Peyer's patch (tissue), 4 donors: ENCODE measurements at places on chromosomes 1 and 21. TPM values are rescaled to one million over a fixed set of nuclear protein-coding genes. Genes with fewer than 3 reads are reported as not detected.

DNA sequence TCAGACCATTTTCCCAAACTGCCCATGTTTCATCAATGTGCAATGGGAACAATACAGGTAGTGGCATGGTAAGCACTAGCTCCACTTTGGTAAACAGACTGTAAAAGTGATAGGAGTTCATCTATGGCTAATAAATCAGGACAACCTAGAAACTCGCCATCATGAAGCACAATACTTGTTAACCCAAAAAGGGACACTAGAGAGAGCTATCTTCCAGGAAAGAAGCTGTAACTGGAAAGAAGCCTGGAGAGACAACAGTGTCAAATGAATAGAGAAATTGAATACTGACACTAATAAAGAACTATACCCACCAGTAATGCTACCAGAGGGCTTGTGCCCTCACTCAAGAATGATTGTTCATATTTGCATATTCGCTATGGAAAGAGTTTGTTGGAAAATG lies 164.7 kb upstream of the RGS18 start:
- no peak for DNase-seq

- no peak for DNase-seq
Observed at GRCh38 chr1:201766131-201766866, 62.7 kb upstream of the IPO9 start.

GRCh38 chr1:230086151-230086550 lies 19.1 kb downstream of the GALNT2 start:
- no peak for DNase-seq

- no peak for DNase-seq
Observed at GRCh38 chr21:34305605-34306604, 57.9 kb upstream of the KCNE2 start.

- DNase-seq = no peak
Observed at GRCh38 chr1:47612819-47613218, 175.0 kb downstream of the FOXD2 start.

DNA sequence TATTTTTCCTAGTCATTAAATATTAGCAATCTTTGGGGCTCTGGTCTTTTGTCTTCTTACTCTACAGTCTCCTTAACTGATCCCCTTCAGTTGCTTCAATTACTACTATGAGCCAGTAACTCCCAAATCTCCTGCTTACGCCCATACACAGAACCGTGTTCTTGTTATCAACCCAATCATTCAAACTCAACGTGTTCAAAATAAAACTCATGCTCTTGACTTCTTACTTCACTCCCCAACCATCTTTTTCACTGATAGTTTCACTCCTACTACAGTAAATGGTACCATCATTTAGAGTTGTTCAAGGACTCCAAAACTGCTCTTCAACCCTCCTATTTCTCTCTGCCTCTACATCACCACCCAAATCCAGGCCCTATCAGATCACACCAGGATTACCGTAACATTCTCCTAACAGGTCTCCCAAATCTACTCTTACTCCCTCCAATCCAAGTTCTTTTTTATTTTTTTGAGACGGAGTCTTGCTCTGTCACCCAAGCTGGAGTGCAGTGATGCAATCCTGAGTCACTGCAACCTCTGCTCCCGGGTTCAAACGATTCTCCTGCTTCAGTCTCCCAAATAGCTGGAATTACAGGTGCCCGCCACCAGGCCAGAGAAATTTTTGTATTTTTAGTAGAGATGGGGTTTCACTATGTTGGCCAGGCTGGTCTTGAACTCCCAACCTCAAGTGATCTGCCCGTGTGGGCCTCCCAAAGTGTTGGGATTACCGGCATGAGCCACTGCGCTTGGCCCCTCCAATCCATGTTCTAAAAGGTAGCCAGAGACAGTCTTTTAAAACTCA lies 3.0 kb downstream of the YARS1 start:
- no peak for DNase-seq

Gene F3
- 142 TPM for total RNA-seq

DNA sequence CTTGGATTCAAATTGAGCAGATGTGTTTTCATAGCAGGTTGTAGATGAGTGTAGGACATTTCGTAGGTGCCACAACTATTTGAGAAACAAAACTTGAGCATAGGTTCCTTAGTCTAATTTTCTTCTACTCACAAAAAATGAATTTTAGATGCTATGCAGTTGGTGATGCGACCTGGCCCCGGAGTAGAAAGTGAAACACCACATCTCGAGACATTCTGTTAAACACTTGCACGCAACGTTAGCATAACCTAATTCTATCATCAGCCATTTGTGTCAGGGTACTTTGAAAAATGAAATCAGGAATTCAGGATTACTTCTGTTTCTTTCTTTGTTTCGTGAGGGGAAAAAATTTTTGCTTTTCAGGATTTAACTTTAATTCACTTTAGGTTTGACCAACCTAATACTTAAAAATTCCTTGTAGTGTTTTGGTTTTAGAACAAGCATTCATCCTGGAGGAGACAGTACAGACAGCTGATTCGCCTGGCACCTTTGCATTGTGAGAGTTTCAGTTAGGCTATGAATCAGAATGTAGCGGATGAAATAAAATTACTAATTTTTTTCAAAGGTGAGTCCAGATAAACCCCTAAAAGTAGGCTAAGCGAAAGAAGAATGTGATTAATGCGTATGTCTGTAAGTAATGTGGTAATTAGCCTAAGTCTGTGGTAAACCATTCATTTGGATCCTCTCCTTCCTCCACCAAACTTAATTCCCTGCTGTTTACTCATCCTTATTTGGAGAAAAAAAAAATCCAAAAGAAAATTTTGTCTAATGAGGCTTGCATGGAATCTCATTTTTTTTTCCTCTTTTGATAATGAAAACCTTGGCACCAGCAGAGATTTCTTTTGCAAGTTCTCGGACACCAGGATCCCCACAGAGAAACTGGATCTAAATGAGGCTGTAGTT lies 44.9 kb downstream of the MAP3K21 start:
- DNase-seq = no peak

Gene KCNQ4
- 2.5 TPM for total RNA-seq

GRCh38 chr1:48875552-48876329 lies 99.0 kb upstream of the BEND5 start:
- no peak for DNase-seq

GRCh38 chr1:21663248-21663950 lies 5.8 kb downstream of the RAP1GAP start:
- peak; percentile 40 for DNase-seq

DNA sequence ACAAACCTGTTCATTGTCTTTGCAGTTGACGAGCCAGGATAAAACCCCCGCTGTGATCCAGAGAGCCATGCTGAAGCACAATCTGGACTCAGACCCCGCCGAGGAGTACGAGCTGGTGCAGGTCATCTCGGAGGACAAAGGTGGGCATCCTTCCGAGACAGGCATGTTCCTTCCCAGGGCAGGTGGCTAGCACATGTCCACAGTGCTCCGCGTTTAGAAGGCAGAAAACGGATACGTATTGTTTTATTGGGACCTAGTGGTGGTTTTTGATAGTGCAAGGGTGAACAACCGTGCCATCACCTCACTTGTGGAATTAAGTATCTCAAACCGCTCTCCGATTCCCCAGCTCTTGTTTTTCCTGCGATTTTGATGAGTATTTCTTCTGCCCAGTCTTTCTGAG lies 115.3 kb downstream of the COLGALT2 start:
- no peak for DNase-seq

DNA sequence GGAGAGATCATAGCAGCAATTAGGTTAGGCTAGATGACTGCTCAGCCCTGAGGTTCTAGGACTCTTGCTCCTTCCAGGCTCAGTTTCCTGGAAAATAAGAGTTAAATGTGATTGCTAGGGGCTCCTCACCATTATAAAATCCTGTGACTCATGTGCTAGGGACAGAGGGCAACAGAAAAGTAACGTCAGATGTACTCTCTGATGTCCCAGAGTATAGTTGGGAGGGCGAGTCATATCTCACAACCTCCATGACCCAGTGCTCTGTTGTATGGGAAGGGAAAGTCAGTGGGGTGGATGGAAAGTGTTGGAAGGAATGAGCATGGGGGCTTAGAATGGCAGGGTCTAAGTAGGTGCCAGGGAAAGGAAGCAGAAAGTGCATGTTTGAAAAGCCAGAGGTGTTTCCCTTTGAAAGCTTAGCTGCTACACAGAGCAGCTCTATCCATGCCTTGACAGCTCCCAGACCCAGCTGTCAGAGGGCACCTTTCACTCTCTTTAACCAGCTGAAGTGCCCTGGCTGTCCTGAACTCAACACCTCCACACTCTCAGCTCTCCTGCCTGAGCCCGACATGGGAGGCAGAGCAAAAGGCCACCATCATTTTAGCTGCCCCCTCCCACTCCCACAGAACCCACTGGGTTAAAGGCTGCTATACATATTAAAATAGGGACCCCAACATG lies 11.6 kb downstream of the GJA5 start:
- DNase-seq = no peak

DNA sequence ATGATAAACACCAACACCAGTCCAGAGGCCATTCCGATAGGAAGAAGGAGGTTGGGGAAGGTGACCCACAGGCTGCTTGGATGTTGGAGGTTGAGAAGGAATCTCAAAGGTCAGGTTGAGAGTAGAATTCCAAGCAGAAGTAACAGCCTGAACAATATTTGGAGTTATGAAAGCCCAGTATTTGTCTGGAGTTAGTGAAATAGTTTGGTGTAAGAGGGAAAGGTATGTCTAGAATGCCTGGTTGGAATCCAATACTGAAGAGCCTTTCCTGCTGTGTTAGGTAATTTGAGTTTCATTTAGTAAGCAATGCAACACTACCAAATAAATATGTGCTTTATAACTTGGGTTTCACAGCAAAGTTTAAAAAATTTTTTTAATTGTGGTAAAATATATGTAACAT lies 70.5 kb upstream of the MCOLN3 start:
- DNase-seq = no peak

Gene GREM2
- 3.9 TPM for total RNA-seq

- DNase-seq = no peak
Observed at GRCh38 chr1:226432586-226433340, 24.9 kb upstream of the PARP1 start.

DNA sequence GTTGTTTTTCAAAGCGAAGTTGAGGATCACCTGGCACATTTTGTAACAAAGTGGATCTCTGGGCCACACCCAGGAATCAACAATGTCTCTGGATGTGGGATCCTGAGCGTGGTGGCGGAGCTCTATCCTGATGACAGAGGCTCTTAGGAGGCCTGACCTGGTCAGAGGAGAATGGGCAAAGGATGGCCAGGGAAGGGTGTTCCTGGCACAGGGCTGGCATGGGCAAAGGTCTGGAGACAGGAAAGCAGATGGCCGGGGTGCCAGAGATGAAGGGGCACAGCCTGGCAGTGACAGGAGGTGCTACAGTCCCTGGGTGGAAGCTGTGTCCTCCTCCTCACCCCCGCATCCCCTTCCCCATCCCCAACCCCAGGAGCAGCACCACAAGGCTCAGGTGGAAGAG lies 20.0 kb upstream of the MFN2 start:
- DNase-seq = no peak

DNA sequence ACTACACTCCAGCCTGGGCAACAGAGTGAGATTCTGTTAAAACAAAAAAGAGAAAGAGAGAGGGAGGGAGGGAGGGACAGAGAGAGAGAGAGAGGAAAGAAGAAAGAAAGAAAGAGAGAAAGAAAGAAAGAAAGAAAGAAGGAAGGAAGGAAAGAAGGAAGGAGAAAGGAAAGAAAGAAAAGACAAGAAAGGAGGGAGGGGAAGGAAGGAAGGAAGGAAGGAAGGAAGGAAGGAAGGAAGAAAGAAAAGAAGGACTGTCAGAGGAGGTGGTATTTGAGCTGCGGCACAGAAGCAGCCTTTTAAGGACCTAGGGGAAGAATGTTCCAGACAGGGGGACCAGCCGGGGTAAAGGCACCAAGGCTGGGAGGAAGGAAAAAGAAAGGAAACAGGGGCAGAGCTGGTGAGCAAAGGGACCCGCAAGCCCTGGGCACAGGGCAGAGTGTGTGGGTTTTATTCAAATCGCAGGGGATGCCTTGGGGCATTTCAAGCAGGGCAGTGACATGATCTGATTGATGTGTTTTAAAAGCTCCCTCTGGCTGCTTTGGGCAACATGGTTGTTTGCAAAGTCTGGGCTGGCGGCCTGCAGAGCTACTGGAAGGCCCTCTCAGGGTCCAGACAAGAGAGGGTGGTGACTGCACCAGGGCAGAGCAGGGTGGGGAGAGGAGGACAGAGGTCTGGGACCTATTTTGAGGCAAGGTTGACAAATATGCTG lies 176.9 kb upstream of the VAMP3 start:
- no peak for DNase-seq

- no peak for DNase-seq
Observed at GRCh38 chr1:77977989-77978292, 931 bp downstream of the FUBP1 start.

Gene FAM151A
- 15.7 TPM for total RNA-seq

Gene CLCA1
- 841 TPM for total RNA-seq

DNA sequence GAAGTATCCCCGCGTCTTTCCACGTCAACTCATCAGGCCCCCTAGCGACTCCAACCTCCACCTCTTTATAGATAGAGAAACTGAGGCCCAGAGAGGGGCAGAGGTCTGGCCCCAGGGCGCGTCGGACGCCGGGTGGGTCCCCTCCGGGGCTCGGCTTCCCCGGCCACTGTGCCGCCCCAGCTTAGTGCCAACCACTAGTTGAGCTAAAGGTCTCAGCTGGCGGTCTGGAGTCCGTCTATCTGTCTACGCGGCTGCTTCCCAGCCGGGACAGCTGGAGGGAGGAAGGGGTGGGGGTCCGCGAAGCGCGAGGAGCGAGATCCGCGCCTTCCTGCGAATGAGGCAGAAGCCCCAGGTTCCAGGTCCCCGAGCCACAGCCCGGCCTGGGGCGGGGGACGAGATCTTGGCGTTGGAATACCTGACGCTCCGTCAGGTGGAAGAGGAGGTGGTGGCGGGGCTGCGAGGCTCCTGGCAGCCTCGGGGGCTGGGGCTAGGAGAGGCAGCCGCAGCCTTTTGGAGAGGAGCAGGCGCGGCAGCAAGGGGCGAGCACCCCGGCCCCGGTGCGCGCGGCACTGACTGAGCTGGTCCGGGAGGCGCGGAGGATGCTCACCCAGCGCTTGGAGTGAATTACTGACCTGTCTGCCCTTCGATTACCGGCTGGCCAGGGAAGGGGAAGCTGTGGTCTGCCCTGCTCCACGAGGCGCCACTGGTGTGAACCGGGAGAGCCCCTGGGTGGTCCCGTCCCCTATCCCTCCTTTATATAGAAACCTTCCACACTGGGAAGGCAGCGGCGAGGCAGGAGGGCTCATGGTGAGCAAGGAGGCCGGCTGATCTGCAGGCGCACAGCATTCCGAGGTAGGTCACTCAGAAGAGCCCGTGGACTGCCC lies 937 bp downstream of the PODN start:
- peak; percentile 44 for DNase-seq

Gene APOBEC4
- 0.85 TPM for total RNA-seq

Gene CR2
- 1.5 TPM for total RNA-seq

DNA sequence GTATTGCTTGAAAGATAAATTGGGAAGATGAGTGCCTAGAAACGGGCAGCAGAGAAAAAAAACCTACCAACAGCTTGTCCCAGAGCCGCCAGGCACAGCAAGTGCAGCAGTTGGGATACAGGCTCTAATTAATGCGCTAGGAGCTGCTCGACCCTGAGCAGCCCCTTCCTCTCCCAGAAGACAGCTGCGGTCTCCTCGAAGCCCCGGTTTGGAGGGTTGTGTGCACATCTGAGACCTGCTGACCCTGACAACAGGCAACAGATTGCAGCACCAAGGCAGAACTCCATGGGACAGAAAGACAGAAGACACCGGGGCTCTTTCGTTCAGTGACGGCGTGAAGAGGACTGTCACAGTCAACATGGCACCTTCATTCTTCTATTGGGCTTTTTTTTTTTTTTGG lies 101.4 kb downstream of the TSEN15 start:
- DNase-seq = no peak
